ENCODE measurements at places on chromosomes 4 and X.

DNA sequence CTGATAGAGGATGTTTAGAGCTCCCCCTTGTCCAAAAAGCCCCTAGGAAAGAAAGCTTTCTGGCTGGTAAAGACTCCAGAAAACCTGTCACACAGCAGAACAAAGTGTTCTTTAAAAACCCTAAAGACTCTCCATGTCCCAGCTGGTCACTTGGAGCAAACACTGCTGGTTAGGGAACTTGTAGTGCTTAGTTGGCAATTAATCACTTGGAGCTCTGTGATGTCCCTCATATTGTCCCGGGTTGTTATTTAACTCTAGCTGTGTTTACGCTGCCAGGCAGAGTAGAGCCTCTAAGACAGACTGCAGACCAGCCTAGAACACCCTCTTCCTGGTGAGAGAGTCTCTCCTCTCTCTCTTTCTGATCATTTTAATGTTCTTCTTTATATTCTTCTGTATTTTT is 267.3 kb downstream of the BCOR start:
- no peak for DNase-seq

GRCh38 chr4:20840648-20841190 is 140.5 kb downstream of the PACRGL start:
- no peak for DNase-seq

DNA sequence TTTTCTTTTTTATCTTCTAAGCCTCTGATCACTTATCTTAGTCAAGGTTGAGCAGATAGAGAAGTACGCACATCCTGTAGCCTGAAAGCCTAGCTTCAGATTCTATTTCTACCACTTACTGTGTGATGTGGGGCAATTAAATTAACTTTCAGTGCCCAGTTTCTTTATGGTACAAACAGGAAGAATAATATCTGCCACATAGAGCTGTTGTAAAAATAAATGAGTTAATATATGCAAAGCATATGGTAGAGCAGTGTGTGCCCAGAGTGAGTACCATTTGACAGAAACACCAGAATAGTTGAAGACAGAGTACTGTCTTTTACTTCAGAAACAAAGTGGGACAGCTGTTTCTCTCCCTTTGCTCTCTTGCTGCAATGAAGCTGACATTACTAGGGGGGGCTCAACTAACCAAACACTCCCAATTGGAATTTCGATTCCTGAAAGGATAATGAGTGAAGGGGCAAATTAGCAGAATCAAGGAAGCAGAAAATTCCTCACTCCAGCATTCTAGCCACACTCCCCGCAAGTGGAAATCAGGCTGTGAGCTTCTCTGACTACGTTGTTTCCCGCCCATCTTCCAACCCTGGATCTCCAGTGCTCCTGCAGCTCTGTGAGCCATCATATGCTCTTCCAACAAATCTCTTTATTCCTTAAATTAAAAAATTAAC is 80.4 kb downstream of the MAPK10 start:
- no peak for DNase-seq

GRCh38 chr4:76680952-76681351 is 217.0 kb downstream of the SOWAHB start:
- no peak for DNase-seq

DNA sequence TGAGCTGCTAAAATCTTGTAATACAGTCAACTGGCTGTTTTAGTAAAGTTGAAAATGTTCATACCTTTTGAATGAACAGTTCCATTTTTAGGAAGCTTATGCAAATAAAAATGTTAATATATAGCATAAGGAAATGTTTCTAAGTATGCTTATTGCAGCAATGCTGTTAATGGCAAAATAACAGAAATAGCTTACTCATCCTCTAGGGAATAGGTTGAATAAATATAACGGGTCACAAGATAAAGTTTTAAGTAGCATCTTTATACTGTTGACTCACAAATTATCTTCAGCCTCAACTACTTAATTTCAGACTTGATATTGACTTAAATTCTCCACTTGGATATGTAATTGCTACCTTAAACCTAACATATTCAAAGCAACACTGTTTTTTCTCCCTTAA is 27.7 kb downstream of the HERC3 start:
- DNase-seq, result no peak

DNA sequence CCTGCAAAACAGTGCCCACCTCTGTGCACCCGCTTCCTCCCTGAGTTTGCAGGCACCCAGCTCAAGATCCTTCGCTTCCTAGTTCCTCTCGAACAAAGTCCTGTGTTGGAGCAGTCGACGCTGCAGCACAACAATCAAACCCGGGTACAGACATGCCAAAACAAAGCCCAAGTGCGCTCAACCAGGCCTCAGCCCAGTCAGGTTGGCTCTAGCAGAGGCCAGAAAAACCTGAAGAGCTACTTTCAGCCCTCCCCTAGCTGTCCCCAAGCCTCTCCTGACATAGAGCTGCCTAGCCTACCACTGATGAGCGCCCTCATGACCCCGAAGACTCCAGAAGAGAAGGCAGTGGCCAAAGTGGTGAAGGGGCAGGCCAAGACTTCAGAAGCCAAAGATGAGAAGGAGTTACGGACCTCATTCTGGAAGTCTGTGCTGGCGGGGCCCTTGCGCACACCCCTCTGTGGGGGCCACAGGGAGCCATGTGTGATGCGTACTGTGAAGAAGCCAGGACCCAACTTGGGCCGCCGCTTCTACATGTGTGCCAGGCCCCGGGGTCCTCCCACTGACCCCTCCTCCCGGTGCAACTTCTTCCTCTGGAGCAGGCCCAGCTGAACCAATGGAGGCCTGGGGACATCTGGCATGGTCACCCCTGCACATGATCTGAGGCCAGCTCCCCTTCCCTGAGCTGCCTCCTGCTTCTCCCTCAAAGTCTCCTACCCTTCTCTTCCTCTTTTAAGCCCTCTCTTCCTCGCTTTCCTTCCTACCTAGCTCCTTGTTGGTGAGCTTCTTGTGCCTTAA is 6.9 kb downstream of the APEX2 start:
- no peak for DNase-seq

GRCh38 chr4:98802770-98803198 is 126.1 kb downstream of the EIF4E start:
- DNase-seq, result no peak

GRCh38 chr4:56215141-56215783 is 172.0 kb downstream of the AASDH start:
- DNase-seq, result no peak
